ENCODE measurements at places on chromosomes 13 and 19. TPM values are rescaled to one million over a fixed set of nuclear protein-coding genes. Genes with fewer than 3 reads are reported as not detected.
A peak's percentile ranks its signal among the peaks of the same experiment; 100 is the strongest.

The GNG7 gene
- total RNA-seq, result 4.5 TPM

The ANGPTL4 gene
- 54.3 TPM for total RNA-seq

The FARSA gene
- total RNA-seq, result 50.1 TPM

The VSIG10L gene
- total RNA-seq, result 0.27 TPM

The URAD gene
- not detected for total RNA-seq

The ZNF571 gene
- total RNA-seq, result 19.3 TPM

The MYADM gene
- total RNA-seq, result 25.6 TPM

The HSPBP1 gene
- 32.6 TPM for total RNA-seq

The ANKRD24 gene
- 1.2 TPM for total RNA-seq

The ZNF44 gene
- 24.6 TPM for total RNA-seq

DNA sequence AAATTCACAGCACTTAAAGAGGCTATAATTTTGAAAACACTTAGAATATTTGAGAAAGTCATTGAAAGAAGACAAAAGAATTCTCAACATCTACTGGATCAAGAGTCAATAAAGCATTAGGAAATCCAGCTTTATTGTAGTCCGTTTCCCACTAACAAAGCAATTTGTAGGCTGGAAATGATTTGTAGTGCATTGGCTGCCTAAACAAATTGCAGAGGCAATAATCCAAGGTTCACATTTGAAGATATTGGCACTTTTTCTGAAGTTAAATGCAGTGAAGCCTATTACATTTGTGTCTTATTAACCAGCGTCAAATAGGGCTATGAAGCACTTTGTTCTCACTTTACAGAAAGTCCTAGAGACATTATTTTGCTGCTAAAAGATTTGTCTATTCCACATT, 848.1 kb upstream of the SLITRK1 start:
- H3K36me3 ChIP-seq, result no peaks in the 10 kb centered on the region
- no peaks in the 10 kb centered on the region for H3K27me3 ChIP-seq
- H3K27ac ChIP-seq, result no peak overlapping the region
- H3K4me3 ChIP-seq, result no peak overlapping the region
- no peaks in the 10 kb centered on the region for H3K4me1 ChIP-seq

DNA sequence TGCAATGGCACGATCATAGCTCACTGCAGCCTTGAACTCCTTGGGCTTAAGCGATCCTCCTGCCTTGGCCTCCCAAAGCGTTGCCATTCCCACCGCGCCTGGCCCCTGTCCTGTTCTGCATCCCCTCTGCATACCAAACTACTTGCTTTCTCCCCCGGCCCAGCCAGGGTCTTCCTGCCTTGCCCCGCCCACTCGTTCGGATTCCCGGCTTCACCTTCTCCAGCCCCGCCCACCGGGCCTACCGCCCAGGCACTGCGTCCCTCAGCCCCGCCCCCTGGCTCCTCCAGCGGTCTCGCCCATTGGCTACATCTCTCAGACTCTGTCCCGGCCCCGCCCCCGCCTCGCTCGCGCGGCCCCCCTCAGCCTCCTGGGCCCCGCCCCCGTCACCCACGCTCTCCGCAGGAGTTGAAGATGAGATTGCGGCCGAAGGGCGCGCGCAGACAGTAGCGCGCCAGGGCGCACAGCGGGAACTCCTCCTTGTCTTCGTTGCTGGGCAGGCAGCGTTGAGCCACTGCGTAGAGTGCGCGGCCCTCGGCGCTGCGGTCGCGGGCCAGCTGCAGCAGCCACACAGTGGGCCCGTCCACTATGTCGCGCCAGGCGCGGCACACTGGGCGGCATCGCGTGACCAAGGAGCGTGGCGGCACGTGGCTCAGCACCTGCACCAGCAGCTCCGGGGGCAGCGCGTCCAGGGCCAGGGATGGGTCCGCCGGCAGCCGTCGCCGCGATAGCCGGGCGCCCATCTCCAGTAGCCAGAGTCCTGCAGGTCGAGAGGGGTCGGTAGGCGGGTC, 19.0 kb downstream of the MRPS12 start:
- no peaks in the 10 kb centered on the region for H3K36me3 ChIP-seq
- peaks cover 8% of the 10 kb centered on the region for H3K4me1 ChIP-seq
- peak; percentile 60 for DNase-seq
- H3K27ac ChIP-seq, result no peak overlapping the region

DNA sequence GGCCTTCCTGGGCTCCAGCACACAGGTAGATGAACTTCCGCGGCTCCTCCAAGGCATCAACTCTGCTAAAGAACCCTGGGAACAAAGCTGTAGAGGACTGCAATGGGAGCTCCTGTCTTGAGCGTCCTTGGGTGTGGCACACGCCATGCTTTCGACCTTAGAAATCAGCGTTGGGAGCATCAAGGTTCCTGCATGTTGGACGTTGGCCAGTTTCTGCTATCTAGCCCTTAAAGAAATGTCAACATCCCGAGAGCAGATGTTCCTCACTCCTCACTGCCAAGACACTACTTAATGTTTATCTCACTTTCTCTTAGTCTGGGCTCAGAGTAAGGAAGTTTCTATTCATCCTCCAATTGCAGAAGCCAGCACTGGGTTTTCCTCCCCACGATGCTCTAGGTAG, 70.6 kb upstream of the MEDAG start:
- H3K4me1 ChIP-seq, result peaks cover 24% of the 10 kb centered on the region
- H3K27me3 ChIP-seq, result no peaks in the 10 kb centered on the region
- H3K4me3 ChIP-seq, result no peak overlapping the region
- no peaks in the 10 kb centered on the region for H3K36me3 ChIP-seq

DNA sequence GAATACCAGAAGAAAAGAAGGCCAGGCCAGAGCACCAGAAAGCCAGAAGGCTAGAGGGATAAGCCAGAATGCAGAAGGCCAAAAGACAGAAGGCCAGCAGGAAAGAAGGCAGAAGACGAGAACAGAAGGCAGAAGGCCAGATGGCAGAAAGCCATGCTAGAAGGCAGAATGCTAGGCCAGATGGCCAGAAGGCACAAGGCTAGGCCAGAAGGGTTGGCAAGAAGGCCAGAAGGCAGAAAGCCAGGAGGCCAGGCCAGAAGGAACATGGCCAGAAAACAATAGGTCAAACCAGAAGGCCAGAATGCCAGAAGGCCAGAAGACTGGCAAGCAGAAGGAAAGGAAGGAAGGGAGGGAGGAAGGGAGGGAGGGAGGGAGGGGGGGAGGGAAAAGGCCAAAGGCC, 188.8 kb downstream of the TUBA3C start:
- H3K36me3 ChIP-seq, result no peaks in the 10 kb centered on the region
- DNase-seq, result no peak
- H3K4me3 ChIP-seq, result no peak overlapping the region
- H3K27me3 ChIP-seq, result no peaks in the 10 kb centered on the region
- H3K4me1 ChIP-seq, result no peaks in the 10 kb centered on the region

- H3K4me1 ChIP-seq, result no peaks in the 10 kb centered on the region
- DNase-seq, result no peak
- no peaks in the 10 kb centered on the region for H3K36me3 ChIP-seq
- no peaks in the 10 kb centered on the region for H3K27me3 ChIP-seq
- no peak overlapping the region for H3K4me3 ChIP-seq
Measured at GRCh38 chr13:108595436-108596274, 33.8 kb upstream of the MYO16 start.

DNA sequence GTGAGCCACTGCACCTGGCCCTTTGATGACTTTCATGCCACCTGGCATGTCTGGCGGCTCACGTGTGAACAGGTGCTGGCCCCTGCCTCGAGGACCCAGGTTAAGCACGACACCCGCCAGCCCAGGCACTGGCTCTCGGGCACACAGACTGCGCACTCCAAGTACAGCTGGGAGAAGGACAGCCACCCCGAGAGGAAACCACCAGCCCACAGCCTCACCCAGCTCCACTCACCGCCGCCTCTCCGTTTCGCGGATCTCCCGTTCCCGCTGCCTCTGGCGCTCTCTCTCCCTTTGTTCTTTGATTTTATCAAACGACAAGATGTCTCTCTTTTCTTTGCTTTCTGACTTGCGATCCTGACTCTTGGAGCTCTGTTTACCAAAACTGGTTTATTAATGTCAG, 27.4 kb upstream of the TINCR start:
- no peak overlapping the region for H3K4me3 ChIP-seq
- no peak for DNase-seq
- no peak overlapping the region for H3K27ac ChIP-seq
- H3K27me3 ChIP-seq, result no peaks in the 10 kb centered on the region
- no peaks in the 10 kb centered on the region for H3K4me1 ChIP-seq
- peaks cover 95% of the 10 kb centered on the region for H3K36me3 ChIP-seq

DNA sequence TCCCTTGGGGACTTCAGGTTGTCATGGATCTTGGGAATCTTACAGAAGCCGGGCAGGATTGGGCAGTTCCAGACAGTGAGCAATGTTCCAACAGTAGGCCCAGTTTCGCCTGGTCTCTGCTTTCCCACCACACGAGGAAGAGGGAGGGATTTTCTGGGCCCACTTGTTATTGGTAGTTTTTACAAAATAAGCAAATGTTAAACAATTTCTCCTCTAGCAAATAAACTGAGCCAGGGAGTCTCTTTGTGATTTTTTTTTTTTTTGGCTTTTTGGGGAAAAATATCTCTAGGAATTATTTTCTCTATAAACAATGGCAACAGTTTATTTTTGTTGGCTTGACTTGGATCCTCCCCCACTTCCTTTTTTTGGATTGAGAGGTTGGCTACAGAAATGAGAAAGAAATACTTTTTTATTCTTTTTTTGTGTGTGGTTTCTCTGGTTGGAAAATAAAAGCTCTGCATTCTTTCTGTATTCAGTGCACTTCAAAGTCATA, 89.3 kb downstream of the TM9SF2 start:
- DNase-seq, result no peak
- no peak overlapping the region for H3K4me3 ChIP-seq
- H3K4me1 ChIP-seq, result no peaks in the 10 kb centered on the region
- no peak overlapping the region for H3K27ac ChIP-seq
- H3K36me3 ChIP-seq, result no peaks in the 10 kb centered on the region
